ENCODE measurements at places on chromosomes 11 and 22. TPM values are rescaled to one million over a fixed set of nuclear protein-coding genes. Genes with fewer than 3 reads are reported as not detected.

DNA sequence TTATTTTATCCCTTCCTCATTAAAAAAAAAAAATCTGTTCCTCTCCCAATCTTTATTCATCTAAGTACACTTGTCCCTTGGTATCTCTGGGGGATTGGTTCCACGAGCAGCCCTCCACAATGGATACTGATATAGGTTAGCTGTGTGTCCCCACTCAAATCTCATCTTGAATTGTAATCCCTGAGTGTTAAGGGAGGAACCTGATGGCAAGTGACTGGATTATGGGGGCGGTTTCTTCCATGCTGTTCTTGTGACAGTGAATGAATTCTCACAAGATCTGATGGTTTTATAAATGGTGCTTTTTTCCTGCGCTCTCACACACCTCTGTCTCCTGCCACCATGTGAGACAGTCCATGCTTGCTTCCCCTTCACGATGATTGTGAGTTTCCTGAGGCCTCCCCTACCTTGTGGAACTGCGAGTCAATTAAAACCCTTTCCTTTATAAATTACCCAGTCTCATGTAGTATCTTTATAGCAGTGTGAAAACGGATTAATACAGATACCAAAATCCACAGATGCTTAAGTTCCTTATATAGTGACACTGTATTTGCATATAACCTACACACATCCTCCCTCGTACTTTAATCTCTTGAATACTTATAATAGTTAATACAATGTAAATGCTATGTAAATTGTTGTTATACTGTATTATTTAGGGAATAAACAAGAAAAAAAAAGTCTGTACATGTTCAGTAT lies 62.0 kb downstream of the PACS1 start:
- no peak for DNase-seq

GRCh38 chr11:116059919-116060318 lies 555.7 kb upstream of the CADM1 start:
- no peak for DNase-seq

GRCh38 chr22:19632668-19633148 lies 81.6 kb upstream of the SEPTIN5 start:
- no peak for DNase-seq

GRCh38 chr22:27461470-27461869 lies 340.1 kb downstream of the MN1 start:
- DNase-seq = no peak

DNA sequence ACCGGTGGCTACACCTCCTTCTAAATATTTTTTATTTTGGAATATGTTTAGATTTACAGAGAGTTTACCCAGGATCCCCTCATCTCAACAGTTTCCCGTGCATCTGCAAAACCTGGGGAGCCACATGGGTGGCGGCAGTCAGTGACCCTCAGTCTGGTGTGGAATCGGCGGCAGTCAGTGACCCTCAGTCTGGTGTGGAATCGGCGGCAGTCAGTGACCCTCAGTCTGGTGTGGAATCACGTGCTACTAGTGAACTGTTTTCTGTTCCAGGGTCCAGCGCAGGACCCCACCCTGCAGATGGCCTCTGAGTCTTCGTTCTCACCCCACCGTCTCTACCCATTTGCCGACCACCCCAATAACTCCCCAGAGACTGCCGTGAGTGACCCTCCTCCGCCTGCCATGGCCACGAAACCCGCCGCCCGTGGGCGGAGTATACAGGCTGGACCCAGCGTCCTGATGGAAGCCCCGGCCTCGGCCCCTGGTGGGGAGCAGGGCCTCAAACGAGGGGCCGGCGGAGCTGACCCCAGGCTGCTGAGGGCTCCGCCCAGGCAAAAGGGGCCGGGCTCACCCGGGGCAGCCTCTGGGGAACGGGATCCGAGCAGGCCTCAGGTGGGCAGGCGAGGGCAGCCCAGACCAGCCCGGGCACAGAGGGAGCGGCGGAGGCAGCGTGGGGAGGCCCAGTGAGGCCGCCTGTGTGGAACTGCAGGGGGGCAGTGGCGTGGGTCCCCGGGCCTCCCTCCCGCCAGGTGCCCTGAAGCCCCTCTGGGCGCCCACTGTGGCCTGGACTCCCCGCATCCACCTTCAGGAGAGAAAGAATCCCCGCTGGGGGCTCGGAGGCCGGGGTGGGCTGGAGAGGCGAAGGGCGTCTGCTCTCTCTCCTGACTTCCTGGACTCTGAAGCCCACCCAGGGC lies 2.5 kb downstream of the IL17REL start:
- DNase-seq = no peak

DNA sequence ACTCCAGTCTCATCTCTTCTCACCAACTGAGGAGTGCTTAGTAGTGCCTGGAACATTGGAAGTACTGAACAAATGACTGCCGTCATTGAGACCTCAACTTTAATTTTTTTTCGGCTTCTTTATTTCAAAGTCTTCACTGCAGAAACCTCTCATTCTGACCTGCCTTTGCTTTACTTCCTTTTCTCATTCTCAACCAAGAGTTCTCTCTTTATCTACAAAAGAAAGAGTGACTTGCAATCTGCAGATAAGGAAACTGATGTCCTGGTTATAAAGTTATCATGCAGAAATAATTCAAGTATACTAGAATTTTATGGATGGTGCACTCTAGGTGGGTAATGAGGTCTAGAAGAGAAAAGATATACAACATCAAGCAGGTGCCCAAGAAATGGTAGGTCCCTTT lies 1.2 kb upstream of the EED start:
- DNase-seq = no peak

DNA sequence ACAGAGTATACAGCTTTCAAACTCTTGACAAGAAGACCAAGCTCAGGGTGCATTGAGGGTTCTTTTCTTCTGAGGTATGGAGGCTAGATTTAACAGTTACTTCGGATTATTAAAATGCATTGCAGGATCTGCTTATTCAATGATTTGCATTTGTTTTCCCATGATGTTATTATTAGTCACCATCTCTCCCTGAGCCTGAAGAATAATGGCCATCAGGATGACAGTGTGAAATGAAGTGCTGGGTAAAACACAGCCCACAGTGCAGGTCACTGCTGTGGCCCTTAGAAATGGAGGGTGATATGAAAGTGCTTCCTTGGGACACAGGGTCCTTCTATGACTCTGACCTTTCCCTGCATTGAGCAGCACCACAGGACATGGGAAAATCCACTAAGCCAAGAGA lies 40.0 kb downstream of the TECTA start:
- DNase-seq = no peak

DNA sequence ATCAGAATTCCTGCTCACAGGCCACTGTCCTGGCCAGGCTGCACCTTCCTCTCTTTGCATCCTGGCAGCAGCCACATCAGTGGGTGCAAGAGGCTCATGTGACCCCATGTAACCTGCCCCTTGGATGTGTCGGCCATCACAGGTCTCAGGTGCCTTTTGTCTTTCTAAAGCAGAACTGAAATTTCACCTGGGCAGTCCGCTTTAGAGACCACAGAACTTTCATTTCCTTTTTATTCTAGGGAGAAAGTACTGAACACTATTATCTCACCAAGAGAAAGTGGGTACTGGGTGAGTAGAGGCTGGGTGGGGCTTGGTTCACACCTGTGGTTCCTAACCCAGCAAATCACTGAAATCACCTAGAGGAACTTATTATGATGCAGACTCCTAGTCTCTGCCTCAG lies 51.7 kb upstream of the NUP160 start:
- no peak for DNase-seq

DNA sequence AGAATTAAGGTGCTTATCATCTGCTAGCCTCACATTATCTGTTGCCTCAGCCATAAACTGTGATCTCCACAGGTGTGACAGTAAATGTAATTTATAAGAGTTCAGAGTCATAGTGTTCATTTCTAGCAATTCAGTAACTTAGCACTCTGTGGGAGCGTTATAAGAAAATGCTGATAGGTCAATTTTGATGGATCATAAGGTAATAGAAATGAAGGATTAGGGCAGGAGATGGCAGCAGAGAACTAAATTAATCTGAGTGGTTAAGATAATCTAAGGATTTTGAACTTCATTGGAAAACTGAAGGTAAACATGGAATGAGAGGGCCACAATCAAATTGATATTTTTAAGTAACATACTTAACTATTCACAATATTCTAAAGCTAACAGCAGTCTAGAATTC lies 26.5 kb upstream of the SLC22A9 start:
- DNase-seq = no peak

DNA sequence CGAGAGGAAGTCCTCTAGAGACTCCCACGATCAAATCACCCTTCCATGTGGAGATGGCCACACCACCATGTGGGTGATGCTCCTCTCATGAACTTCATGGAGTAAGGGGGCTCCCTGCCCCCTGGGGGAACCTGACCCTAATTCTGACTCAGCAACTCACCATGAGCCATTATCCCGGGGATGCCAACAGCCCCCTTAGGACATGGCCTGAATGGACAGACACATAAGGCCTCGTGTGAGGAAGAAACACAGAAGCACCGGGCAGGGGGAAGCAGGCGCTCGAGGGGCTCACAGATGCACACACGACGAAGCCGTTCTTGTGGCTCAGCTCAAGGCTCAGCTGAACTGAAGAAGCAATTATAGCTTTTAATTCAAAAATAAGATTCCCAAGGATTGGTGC lies 99.5 kb upstream of the BID start:
- no peak for DNase-seq

- DNase-seq = no peak
Observed at GRCh38 chr11:111969344-111969743, 32.2 kb downstream of the DIXDC1 start.

- no peak for DNase-seq
Observed at GRCh38 chr22:24516301-24516737, 21.2 kb downstream of the UPB1 start.

DNA sequence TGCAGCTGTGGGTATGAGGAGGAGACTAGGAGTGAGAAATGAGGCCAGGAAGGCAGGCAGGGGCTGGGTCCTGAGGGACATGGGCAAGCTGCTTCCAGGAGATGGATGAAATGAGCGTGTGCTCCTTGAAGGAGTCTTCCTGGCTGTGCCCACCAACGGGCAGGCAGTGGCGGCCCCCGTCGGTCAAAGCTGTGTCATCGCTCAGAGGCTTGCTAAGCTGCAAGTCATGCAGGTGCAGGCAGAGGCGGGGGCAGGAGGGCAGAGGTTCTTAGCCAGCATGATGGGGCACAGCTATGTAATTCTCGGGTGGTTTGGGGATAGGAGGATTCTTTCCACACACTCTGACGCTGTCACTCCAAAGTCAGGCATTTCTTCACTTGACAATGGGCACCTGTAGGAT lies 12.5 kb upstream of the PEX26 start:
- no peak for DNase-seq

DNA sequence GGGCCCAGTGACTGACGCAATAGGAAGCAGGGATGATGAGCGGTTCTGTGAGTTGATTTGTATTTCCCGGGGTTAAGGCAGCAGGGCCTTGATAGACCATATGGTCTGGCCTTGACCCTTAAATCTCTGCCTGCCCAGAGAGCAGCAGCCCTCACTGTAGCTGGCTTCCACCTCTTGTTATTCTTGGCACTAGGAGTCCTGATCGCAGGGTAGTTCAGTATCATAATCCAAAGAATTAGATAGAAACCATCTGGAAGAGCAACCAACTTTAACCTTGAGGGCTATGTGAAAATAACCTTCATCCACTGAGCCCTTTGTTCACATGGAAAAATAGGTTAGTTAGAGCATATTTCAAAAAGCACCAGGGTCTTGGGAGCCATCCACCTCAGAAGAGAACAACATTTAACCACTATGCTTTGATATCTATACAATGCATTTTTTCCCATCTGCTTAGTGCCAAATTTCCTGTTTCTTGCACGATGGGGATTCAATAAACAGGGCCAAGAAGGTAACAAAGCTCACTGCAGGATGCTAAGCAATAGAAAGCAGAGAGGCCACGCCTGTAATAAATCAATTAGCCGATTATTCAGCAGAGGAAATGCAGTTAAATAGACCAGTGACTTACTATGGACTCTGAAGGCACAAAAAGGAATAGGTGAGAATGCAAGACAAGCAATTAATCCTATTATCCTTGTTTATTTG lies 761.3 kb downstream of the OPCML start:
- no peak for DNase-seq

DNA sequence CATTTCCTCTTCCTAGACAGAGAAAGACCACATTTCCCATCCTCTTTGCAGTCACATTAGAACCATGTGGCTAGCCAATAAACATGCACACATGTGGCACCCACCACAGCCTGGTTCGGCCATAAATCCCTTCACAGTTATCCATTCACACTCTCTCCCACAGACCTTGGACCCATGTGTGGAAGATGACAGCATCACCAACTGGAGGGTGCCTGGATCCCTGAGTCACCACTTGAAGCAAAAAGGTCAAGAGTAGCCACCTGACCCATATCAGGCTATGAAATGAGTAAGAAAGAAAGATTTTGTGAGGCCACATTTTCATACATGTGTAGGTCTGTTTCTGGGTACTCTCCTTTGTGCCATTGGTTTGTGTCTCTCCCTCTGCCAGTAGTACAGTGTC lies 9.0 kb upstream of the TMEM121B start:
- DNase-seq = no peak

SHANK3 gene
- 0.66 TPM for total RNA-seq

STK33 gene
- 0.14 TPM for total RNA-seq

NECTIN1 gene
- total RNA-seq = 2.2 TPM

OR2D2 gene
- not detected for total RNA-seq

All from activated naive CD4-positive, alpha-beta T cell treated with anti-CD3 and anti-CD28 coated beads, Interleukin-2, amount 50 U/mL, for 72 hours (primary cell).